ENCODE measurements at places on chromosomes 16 and 17. TPM values are rescaled to one million over a fixed set of nuclear protein-coding genes. Genes with fewer than 3 reads are reported as not detected.

CDH3 gene
- 8.6 TPM for total RNA-seq

DNA sequence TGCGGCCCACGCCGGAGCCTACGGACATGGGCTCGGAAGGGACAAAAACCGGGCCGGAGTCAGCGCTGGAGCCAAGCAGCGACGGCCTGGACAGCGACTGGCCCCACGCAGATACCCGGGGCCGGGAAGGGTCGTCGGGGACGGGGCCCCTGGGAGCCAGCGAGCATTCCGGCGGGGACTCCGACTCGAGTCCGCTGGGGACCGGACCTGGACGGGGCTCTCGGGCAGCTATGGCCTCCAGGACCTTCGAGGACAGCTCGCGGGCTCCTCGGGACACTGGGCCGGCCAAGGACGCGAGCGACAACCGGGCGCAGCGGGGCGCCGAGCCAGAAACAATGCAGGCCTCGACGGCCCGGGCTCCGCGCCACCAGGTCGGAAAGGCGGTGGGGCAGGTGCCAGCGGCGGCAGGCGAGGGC is 1.0 kb downstream of the MYO15B start:
- DNase-seq: no peak

GRCh38 chr16:57937861-57938260 is 33.1 kb downstream of the CNGB1 start:
- no peak for DNase-seq

CACNG1 gene
- total RNA-seq: not detected
